ENCODE measurements at places on chromosomes 6 and 20.
A peak's percentile ranks its signal among the peaks of the same experiment; 100 is the strongest.

- DNase-seq = no peak
Measured at GRCh38 chr6:84633771-84634170, 130.6 kb downstream of the TBX18 start.

- no peak for DNase-seq
Measured at GRCh38 chr20:47544852-47545251, 43.2 kb downstream of the NCOA3 start.

DNA sequence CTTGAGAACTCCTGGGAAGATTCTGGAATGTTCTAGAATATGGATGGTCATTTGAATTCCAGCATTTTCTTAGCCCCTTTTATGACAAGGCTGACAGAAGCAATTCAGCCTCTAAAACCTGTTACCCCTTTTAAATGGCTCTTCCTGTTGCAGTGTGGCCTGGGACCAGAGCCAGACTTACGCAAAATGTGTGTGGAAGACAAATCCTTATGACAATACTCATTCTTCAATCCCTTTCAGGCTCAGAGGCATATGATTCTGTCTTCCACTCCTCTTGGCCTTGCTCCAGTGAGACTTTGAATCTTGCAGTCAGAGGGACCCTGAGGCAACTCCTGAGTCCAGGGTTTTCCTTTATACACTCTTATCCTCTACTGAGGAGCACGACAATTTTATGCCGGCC is 287.0 kb downstream of the CLIC5 start:
- no peak for DNase-seq

DNA sequence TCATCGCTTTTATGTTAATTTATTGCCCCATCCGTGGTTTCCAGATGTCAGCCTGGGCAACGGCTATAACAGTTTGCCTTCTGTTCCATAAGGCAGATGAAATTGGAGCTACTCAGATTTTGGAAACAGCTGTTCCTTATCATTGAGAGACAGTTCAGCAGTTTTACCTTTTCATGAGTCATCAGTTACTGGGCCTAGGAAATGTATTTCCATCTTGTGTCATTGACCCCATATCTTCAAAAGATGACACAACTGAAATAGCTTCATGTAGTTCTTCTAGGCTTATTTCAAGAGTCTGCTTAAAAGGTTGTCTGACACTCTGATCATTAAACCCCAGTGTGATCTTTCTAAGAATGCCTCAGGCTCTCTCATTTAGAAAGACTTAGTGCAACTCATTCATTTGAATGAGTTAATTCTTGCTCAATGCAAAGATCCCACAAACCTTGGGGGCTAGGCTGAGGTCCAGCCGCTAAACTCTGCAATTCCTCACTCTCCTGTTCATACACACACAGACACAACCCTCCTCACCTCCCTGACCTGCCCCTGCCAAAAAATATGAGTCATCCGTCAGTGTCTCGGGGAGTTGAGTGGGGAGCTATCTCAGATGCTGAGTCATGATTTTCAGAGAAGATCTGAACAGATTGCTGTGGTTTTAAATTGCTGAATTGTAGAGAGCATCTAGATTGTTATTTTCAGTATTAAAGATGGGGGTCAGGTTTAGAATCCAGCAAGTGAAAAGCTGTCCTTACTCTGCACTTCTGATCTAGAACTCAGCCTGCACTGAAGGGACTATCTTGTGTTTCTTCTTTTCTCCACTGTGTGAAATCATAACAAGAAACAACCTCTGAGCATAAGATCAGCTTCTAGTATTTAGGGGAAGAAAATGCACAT is 61.8 kb downstream of the RPP40 start:
- peak; percentile 42 for DNase-seq

- DNase-seq = peak; percentile 96
Measured at GRCh38 chr6:46652603-46653438, at the start of the genes CYP39A1 and SLC25A27. CYP39A1 (minus strand) TSS chr6:46652818; CDS start chr6:46652582, 236 bp downstream. SLC25A27 (plus strand) TSS chr6:46652975; CDS start chr6:46653193, 218 bp downstream.

DNA sequence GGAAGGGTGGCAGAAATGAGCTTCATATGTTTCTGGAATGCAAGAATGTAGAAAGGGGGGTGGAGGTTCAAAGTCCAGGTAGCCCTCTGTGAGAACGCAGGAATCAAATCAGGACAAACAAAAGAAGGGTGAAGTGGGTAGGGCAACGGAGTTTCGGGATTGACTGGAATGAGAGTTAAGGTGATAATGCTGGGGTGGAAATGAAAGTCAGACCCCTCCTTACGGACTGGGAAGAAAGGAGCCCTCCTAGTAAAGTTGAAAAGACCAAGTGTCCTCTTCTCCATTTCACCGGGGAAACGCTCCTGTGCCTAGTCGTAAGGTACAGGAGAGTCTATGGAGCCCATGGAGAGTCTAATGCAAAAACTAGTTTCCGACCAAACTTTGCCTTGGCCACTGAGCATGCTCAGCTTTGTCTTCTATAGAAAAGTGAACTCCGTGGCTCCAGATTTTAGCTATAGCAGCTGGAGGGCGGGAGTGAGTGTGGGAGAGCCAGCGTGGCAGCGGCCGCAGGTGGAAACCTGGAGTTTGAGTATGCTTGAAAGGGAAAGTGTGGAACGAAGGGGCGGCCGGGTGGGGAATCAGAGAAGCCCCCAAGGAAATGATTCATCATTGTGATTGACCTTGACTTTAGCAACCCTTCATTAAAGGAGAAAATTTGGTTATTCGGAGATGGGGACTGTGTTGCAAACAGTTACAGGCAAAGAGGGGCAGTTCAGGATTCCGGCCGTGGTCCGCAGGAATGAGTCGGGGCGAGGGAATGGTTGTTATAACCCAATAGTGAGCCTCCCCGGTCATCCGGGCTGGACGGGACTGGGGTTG is 1.3 kb upstream of the LRRC1 start:
- DNase-seq = peak; percentile 73

DNA sequence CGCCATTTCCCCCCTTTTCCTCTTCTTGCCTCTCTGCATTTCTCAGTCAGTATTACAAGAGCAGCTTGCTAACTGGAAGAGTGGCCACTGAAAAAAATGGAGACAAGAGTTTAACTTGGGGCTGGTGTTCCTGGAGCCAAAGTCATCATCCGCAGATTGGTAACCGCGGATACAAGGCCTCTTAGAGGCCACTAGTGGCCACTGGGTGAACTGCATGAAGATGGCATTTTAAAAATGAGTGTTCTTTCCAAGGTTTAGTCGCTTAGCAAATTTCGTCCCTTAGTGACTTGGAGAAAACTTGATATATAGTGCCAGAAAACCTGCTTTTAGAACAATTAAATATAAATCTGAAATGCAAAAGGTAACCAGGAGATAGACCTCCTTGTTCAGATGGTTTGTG is 4.8 kb downstream of the F13A1 start:
- peak; percentile 58 for DNase-seq

DNA sequence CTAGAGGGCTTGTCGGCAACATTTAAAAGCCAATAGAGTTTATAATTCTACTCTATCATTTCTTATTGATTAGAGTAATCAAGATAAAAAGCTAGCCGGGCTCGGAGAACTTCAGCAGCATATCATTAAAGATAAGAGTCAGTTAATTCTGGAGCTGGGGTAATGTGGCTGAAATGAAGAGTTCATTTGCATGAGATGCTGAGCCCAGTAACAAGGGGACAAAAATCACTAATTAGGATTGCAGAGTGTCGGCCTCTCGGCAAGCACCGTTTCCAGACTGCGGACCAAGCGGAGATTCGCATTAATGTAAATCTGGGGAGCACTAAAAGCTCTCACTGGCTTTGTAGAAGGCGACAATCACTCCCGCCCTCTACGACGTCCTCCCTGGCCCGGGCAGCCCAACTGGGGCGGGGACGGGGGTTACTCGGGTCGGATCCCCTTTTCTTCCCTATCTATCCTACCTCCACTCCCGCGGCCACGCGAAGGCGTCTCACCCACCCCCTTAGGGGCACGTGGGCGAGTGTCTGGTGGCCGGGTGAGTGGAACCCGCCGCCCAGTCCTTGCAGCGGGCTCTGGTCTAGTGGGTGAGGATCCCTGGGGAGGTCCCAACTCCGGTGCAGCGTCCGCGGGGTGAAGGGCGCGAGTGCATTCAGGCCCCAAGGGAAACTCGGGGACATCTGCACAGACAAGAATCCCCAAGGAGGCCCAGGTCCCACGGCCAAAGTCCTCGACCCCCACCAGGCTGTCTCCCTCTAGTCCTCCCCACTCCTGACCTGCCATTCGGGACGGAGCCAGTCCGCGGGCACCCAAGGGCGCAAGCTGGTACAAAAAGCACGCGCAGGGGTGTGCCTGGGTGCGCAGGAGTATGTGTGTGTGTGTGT is 42.2 kb upstream of the OSTM1 start:
- DNase-seq = no peak

GRCh38 chr20:20530428-20531151 is 162.7 kb downstream of the INSM1 start:
- no peak for DNase-seq

DNA sequence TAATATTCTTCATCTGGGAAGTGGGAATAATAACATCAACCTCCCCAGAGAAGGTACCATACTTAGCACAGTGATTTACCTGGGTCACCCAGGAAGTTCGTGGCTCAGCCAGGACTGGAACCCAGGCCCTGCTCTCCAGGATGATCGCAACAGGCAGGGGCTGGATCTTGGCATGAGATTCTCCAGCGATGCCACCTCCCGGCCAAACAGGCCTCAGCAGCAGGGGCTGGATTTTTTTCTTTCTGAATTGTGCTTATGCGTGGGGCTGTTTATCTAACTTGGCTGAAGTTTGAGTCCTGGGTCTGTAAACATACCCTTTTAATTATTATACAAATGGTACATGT is 129.5 kb upstream of the PTPN1 start:
- DNase-seq = peak; percentile 60

DNA sequence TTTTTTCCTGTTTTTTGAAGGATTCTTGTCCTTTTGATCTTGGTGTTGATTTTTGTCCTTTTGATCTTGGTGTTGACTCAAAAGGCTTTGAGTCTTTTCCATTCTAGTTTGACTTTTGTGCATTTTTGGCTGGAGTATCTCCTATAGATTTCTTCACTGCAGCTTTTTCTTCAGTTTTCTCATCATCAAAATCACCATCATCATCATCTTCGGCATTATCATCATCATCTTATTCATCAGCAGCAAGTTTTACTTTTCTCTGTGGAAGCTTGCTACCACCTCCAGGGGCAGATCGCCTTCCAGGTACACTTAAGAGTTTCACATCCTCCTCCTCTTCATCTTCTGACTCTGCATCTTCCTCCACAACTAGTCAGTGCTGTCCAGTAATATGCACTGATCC is 56.5 kb upstream of the MCHR2 start:
- DNase-seq = no peak

- no peak for DNase-seq
Measured at GRCh38 chr20:14219801-14220461, 117.5 kb downstream of the FLRT3 start.

DNA sequence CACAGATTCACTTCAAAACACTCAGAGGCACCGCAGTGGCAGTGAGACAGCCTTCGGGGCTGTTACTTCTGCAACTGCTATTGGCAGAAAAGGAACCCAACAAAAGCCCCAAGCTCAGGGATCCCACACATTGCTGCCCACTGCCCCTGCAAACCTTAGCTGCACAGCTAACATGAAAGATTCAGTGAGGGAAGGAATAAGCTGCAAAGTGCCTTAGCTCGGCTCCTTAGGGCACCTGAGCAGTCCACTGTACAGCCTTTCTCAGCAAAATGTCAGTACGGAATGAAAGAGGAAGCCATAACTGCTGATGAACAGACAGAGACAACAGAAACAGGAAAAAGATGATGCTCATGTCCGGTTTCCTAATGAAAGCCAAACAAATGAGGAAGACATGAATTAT is 179.7 kb upstream of the SHLD1 start:
- DNase-seq = no peak

DNA sequence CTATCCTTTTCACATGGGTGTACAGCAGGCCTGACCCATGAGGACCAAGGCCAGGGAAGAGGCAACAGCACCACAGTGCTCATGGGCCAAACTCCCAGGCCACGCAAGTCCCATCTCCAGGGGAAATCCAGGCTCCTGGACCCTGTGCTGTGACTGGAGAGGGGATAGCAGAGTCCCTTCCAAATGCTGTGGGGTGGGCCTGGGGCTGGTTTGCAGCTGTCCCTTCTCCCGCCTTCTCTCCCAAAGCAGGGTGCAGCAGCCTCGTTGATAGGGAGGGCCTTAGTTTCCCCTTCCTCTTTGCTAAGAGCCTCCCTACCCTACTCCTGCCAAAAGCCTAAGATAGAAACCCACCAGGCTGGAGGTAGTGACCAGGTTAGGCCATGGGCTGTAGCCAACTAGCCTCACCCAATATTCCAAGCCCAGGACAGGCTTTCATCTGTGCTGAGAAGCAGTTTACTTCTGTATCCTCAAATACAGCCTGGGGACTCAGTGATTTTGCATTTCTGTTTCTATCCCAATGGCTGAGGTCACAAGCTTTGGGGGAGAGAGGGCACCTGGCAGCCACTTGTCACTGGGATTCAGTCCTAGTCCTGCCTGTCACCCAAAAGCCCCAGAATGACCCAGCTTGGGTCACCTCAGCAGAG is 1.4 kb downstream of the CTSZ start:
- no peak for DNase-seq

DNA sequence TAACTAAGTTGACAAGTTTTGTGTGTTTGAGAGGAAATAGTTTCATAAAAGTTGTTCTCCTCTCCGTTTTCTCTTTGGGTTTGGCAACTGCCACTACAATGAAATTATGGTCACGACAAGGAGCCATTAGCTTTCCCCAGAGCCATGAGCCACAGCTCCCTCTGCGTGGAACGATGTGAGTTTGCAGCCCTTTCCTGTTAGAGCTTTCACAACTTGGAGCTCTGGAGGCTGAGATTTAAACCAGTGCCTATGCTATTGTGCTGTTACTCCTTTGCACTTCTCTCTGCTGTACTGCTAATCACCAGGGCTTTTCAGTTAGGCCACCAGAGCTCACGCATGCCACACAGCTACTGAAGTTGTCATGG is 29.3 kb upstream of the TXNDC5 start:
- no peak for DNase-seq

GRCh38 chr20:23446505-23446904 is 6.2 kb downstream of the CST11 start:
- peak; percentile 63 for DNase-seq
